ENCODE measurements at places on chromosomes 1 and 21.

DNA sequence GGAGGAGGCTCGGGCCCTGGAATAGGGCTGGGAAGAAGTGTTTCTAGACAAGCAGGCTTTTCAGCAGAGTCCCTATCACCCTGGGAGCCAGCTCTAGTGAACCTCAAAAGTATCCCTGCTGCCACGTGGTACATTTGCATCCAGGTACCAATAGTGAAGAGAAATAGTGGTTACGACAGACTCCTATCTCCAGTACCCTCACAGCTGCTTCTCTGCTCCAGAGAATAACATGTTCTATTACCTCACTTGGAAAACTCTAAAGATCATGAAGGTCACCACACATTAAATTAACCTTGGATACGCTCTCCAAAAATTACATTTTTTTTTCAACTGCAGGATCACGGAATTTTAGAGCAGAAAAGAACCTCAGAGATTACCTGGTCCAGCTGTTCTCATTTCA lies 230.4 kb upstream of the PLD5 start:
- no peak for DNase-seq

GRCh38 chr21:25188677-25189079 lies 418.6 kb downstream of the MRPL39 start:
- DNase-seq, result no peak

DNA sequence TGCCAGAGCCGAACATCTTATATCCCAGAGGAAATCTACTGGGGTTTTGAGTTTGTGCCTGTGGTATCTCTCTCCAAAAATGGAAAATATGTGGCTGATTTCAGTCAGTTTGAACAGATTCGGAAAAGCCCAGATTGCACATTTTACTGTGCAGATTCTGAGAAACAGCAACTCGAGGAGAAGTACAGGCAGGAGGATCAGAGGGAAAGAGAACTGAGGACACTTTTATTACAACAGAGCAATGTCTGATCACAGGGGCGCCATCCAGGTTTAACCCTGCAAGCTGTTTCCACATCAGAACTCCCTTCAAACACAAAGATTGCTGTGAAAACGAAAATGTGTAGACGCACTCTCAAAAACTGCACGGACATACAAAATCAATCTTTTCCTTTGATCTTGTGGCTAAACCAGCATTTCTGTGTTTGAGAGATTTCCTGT lies 43.4 kb downstream of the KCNJ15 start:
- DNase-seq, result no peak

DNA sequence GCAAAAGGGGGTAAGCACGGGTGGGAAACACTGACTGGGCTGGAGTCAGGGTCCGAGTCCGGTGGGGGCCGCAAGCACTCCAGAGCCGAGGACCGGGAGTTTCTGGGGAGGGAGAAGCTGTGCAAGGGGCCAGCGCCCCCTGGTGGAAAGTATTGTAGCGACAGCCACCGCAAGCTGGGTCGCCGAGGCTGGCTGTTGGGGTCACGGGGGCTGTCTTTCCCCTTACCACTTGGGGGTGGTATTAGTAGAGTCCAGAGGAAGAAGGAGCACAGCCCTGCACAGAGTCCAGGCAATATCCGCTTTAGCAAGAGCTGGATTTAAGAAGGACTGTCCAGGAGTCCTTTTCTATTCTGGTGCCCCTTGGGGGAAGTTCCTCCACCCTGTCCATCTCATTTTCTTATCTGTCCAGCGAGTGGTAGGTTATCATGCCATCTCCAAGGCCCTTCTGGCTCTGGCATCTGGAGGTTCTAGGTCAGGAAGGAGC lies 17.9 kb upstream of the ETV3 start:
- peak; percentile 58 for DNase-seq

DNA sequence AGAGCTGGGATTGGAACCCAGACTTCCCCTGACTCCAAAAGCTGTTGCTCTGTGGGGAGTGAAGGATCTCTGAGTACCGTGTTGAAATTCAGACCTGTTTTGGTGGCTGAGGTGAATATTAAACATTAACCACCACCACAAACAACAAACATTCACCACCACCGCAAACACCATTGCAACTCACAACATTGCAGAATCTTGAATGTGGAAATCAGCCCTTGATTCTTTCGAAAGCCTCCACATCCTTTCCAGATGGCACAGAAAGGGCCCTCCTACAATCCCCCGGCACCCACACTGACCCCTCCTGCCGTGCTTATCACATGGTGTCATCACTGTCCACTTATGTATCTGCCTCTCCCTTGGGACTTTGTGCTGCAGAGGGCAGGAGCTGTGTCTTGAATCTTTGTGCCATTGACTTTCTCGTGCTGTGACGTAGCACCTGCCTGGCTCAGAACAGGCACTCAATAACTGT lies 1.4 kb downstream of the CDA start:
- DNase-seq, result no peak

DNA sequence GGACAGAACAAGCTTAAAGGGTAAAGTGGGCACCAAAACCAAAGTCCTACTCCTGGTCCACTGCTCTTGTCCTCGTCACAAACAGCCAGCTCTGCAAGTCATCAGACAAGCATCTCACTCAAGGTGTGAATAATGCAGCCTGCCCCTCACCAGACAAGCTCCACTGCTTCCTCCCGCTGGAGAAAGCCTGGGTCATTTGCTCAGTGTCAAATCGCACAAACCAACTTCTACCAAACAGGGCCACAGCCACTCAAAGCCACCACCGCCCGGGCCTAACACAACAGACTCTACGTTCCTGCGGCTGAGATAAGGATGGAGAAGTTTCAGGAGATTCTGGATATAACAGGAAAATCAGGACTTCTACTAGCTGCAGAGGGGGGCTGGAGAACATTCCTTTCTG lies 3.3 kb downstream of the SSBP3 start:
- DNase-seq, result no peak

- no peak for DNase-seq
Measured at GRCh38 chr1:90963651-90964050, 58.2 kb downstream of the ZNF644 start.

DNA sequence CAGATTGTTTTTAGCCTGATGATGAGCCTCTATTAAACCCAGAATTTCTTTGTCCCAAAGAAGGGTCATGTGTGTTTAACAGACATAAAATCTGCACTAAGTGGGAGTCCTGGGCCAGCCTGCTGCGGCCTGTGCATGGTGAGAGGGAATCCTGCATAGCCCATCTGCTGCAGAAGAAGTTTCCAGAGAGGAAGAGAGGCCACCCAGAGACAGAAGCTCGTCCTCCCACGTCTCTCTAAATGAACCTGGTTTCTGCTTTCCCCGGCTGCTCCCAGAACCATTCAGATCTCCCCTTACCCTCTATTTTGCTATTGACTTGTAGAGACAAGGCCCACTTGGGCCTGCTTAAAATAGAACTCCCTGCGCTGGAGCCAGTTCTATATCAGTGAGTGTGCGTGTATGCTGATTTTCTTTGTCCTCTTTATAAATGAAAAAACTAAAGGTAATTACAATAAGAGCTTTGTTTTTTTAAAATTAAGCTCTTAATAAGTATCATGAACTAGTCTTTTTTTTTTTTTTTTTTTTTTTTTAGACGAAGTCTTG lies 142.8 kb upstream of the RAB4A start:
- no peak for DNase-seq

DNA sequence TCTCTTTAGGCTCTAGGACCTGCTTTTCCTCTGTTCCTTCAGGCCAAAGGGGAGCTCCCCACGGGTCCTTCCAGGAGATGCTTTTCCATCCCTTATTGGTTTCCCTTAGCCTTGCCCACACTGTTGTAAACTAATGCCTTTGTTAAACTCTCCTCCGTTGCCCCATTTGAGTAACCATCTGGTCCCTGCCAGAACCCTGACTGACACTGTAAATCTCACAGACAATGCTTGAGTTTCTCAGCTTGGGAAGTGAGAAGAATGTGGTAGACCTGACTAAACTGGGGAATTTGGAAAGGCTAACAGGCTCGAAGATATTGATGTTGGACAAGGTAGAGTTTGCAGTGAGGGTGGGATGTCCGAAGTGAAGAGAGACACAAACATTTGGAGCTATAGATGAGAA lies 11.4 kb downstream of the AKNAD1 start:
- DNase-seq, result no peak

- no peak for DNase-seq
Measured at GRCh38 chr21:38773099-38774061, 32.3 kb upstream of the ETS2 start.

DNA sequence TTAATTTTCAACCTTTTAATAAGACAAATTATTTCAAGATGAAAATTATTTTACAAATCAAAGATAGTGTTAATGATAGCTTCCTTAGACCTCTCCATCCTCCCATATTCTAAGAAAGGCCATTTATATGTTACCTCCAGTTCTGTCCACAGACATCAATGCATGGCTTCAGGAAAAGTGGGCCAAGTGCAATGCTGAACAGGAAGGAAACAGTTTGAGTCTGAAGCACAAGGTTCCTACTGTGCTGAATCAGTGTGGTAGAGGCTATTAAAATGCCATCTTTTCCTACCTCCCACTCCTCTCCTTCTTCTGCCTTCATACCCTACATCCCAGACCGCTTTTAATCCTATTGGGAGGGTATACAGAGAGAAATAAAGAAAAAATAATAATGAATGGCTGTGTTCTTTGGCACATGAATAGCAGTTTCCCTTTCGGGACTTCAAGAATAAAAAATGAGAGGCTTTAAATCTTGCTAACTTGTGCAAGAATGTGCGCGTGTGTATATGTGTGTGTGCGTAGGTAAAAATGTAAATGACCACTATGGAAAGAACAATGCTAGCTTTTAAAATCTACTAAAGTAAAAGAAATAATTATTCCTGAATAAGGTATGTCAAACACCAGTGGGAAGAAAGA lies 62.6 kb upstream of the C1orf105 start:
- no peak for DNase-seq

GRCh38 chr1:203175827-203176241 lies 208 bp upstream of the MYBPH start:
- DNase-seq, result no peak

DNA sequence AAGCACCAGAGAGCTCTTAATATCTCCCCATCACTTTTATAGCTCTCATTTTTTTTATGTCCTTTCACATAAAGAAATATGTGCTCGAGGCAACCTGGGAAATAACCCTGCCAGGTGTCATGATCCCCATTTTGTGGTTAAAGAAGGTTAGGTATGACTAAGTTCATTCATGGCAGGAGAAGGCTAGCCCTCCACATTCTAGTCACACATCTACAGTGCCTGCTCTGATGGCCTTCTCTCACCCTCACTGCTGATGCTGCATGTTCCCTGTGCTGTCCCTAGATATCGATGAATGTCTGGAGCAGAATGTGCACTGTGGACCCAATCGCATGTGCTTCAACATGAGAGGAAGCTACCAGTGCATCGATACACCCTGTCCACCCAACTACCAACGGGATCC lies 187.5 kb downstream of the TPR start:
- DNase-seq, result no peak
